ENCODE measurements at places on chromosomes 12 and 14.
A peak's percentile ranks its signal among the peaks of the same experiment; 100 is the strongest.

- no peak for DNase-seq
Observed at GRCh38 chr12:50780013-50780412, 16.1 kb downstream of the ATF1 start.

DNA sequence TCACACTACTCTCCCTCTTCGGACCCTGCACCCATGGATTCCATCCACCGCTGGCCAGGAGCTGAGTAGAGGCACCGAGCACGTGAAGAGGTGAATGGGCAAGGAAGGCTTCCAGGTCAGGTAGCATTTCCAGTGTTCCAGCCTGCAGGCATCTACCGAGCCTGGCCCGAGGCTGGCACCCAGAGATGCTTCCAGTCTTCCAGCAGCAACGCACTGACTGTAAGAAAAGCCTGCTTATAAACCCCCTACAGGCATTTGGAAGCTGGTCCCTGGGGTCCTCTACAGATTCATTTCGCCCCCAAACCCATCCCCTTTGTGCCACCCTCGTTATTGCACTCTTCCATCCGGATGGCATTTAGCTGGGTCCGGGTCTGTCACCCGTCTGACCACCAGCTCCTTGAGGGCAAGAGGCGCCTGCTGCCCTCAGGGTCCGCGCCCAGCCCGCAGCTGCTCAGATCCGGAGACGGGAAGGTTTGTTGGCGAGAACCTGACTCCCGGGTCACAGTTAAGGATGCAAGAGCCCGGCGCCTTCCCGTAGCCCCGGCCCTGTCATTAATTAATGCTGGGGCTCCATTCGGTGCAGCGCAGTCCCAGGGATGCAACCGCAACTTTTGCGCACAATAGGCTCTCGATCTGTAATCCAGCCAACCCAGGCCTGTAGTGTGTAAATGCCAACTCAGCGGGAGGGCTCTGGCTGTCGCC, 614 bp upstream of the MARK3 start:
- no peak for DNase-seq

- no peak for DNase-seq
Observed at GRCh38 chr12:2092890-2093289, 40.1 kb downstream of the CACNA1C start.

DNA sequence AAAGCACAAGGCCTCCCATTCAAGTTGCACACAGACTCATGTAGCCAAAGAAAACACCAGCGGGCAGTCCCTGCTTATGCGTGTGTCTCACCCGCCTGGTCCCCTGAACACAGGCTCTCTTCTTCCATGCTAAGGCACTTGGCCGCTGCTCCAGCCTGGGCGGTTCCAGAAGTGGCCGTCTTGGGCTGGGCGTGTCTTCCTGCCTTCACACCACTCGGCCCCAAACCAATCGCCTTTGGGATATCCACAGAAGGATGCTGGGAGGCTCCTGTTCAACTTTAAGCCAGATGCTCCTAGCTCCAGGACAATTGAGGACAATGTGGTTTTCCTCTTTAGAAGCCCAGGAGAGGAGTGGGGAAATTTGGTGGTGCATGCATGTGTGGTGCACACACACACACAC, 2.2 kb downstream of the SCARB1 start:
- no peak for DNase-seq

DNA sequence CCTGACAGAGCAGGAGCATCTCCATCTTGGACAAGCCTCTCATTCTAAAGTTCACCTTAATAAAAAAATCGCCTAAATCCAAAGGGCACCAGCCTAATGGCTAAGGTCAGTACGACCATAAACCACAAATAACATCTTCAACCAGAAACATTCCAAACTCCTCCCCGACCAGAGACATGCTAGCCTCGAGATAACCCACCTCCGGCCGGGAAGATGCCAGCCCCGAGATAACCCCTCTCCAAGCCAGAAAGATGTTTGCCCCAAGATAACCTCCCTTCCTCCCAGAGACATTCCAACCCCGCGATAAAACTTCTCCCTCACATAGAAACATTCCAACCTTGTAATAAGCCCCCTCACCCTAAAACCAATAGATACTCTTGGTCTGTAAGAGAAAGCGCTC, 86.8 kb upstream of the PKP2 start:
- DNase-seq = no peak

GRCh38 chr14:44720707-44721106, 213.6 kb upstream of the FSCB start:
- no peak for DNase-seq

DNA sequence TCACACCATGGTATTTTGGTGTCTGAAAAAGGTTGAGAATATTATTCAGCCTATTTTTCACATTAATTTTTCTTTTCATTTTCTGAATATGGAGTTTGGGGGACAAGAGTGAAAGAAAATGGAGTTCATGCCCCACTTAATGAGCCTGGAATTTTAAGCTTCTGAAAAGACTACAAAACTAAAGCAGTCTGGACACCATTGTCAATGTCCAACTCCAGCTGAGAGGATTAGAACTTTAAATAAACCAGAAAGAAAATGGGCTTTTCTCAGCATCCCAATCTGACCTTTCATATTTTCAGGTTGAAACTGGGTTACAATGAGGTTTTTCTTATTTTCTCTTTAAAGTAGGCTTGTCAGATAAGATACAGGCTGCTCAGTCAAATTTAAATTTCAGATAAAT, 207.7 kb downstream of the SLC6A15 start:
- DNase-seq = no peak

DNA sequence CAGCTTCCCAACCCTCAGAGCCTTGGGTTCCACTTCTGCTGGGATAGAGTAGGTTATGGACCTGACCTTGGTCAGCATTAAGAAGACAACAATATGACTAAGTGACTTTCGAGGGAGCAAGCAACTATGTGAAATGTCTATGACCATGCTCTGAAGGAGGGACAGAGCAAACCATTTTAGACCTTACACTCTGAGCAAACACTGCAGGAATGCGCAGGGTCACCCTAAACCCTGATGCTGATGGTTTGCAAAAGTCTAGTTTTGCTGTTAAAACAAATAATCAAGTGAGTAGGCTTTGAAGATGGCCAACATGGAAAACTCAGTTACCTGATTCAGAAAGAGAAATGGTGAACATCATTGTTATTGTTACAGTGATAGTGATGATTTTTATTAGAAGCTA, 8.7 kb downstream of the ZCCHC8 start:
- no peak for DNase-seq

GRCh38 chr12:131975228-131975627, 25.5 kb downstream of the EP400 start:
- DNase-seq = no peak

GRCh38 chr12:109687250-109687649, 26.4 kb upstream of the FAM222A start:
- DNase-seq = no peak

DNA sequence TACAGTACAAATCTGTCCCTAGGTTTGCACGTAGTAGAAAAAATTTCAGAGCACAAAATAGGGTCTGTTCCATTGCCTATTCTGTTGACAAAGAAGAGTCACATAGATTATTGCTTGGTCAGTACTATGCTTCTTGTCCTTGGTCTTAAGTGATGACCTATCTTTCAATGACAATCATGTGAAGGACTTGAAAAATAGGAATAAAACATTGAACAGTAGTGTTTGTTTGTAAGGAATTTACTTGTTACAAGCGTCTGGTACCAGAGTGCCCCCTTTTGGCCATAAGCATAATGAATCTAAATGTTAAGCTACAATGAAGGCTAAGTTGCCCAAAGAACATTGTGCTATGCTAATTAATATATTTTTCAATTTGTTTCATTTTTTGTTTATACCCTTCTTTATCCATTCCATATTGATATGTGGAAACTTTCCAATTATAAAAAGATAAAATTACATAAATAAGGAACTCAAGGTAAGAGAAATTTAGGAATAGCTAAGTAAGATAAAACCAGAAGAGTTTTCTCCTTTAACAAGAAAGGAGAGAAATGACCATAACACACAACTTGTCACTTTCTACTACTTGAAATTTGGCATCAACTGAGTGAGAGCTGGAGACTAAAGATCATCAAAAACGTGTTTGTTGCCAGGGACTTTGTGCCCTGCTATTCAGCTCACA, 204.7 kb downstream of the EPS8 start:
- peak; percentile 59 for DNase-seq

DNA sequence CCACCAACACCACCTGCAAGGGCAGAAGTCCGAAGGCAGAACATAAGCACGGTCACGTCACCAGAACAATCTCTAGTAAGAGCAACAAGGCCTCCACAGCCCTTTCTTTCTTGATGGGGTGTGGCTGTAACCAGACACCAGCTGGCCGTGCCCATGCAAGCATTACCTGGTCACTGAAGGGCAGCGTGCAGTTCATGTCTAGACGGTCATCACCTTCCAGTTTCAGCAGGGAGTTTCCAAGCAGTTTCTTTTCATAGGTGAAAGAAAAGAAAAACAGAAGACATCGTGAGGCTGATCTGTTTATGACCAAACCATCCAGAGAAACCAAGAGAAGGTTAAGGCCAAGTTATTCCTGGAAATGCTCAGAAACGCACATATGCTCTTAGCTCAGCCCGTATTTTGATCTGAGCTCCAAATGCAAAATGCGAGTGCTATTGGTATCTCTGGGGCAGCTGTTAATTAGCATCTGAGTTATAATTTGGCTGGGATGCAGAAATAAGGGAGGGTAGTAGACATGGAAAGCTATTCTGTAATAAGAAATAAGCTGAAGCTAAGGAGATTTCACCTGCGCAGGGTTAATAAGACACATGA, 42.5 kb downstream of the PRKAB1 start:
- DNase-seq = no peak

DNA sequence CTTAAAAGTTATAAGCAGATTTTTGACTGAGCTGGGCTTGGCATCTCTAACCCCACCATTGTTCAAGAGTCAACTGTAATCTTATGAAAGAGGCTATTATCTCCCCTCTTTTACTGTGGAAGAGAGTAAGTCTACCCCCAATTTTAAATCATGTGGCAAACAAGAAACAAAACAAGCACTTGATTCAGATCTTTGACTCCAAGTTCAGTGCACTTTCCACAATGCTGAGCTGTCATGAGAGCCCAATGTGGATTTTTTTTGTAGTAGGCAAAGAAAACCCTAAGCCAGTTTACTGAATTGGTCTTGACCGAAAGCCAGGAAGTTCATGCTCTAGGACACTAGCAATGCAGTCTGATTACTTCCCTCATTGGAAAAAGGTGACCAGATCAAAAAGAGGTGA, 306.2 kb downstream of the GALC start:
- DNase-seq = no peak

- no peak for DNase-seq
Observed at GRCh38 chr12:76549131-76549530, 10.4 kb downstream of the OSBPL8 start.

DNA sequence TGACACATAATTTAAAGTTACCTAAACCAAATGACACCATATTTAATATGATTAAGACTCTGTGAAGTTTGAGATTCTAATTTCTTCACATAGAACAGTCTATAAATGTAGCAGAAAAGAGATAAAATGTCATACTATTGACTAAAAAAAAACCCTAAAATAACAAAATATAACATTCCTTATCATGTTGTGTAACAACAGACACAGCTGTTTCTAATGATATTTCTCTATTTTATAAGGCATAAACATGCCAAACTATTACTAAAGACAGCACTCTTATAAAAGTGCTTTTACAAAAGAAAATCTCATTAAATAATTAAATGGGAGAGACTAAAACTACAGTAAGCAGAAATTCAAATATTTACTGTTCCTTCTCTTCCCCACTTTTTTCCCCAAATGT, 49.4 kb downstream of the NOVA1 start:
- no peak for DNase-seq

GRCh38 chr14:101929096-101929495, 35.3 kb upstream of the DYNC1H1 start:
- no peak for DNase-seq

DNA sequence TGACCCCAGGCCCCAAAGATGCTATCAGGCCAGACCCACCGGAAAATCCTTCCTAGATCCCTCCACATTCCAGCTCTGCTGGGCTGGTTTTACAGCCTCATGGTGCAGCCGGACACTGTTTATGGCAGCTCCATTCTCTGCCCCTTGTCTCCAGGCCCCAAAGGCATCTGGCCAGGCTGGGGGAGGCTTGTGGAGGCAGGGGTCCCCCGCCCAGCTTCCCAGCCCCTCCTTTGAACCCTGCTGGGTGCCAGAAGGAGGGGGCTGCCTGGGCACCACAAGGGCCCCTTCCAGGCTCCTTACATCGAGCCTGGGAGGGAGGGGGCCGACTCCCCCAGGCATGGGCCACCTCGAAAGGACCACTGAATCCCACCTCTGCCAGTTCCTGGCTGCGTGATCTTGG, 19.8 kb upstream of the SMUG1 start:
- DNase-seq = no peak

GRCh38 chr12:79690142-79690637, 574 bp downstream of the PAWR start:
- DNase-seq = no peak

DNA sequence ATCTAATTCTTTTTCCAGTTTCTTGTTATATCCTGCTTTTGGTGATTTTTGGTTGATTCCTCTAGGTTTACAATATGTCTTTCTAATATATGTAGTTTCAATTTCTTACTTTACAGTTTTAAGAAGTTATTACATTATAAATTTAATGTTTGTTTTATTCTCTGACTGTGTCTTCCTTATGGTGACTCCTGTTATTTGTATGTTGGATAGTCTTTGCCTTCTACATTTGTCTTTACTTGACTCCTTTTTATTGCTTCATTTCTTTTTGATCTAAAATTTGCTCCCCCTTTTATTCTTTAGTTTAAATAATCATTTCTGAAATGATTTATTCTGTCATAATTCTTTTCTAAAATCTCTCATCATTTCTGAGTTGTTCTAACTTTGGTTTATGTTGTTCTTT, 125.8 kb downstream of the CCDC91 start:
- no peak for DNase-seq

DNA sequence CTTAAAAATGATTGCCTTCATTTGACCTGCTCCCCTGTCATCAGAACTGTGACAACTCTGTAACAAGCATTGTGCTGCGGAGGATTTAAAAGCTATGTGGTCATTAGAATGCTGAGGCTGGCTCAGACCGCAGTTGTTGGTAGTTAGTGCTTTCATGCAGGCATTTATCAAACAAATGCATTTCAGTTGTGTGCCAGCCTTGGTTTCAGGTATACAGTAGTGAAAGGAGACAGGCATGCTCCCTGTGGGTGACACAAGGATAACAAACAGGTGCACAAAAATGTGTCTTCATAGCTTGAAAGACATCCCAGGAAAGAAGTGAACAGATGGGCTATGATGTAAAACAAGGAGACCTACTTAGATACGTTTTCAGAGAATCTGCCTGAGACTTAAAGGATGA, 60.6 kb downstream of the MARK3 start:
- DNase-seq = no peak

DNA sequence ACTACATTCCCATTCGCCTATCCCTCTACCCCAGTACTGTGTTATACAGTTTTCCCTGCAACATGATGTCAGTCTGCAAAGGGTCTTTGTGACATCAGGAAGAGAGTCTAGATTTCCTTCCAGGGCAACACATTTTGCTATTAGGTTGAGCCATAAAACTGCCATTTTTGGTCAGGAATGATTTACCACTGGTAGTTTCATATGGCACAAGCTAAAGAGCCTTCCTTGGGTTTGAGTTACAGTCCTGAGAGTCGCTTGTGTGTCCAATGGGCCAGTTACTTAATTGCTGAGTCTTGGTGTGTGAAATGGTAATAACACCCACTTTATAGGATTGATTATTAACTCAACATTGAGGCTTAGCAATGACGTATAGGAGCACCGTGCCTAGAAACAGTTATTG, 22.6 kb upstream of the AMIGO2 start:
- DNase-seq = no peak

All from CD4-positive, alpha-beta T cell treated with Interleukin-6 at 100 ng/mL for 8 hours (primary cell).